ENCODE measurements at places on chromosomes 11 and 22. TPM values are rescaled to one million over a fixed set of nuclear protein-coding genes. Genes with fewer than 3 reads are reported as not detected.

Gene OR10W1
- total RNA-seq = not detected

Gene SCN2B
- not detected for total RNA-seq

Gene OR8D1
- total RNA-seq = not detected

Gene NRGN
- total RNA-seq = 11.0 TPM

Gene LARGE2
- 3.1 TPM for total RNA-seq

Gene TOMT
- not detected for total RNA-seq

Gene MIOX
- not detected for total RNA-seq

Gene GPR83
- 0.09 TPM for total RNA-seq

Gene AMPD3
- total RNA-seq = 6.9 TPM

Gene LRRC4C
- total RNA-seq = not detected

Gene SYT13
- total RNA-seq = 5.4 TPM

Gene CRYBB3
- total RNA-seq = 0.09 TPM

Gene GRIK4
- not detected for total RNA-seq

Gene RTN4R
- total RNA-seq = 15.5 TPM

Gene MTFP1
- 66.3 TPM for total RNA-seq

Gene ANO1
- 2.6 TPM for total RNA-seq

Gene FIBIN
- total RNA-seq = 0.02 TPM

Gene CFAP300
- 5.2 TPM for total RNA-seq

Gene TUB
- 6.7 TPM for total RNA-seq

Gene KCNA4
- not detected for total RNA-seq

Gene RAG1
- 0.10 TPM for total RNA-seq

Gene RFPL2
- 0.11 TPM for total RNA-seq

Gene CD6
- total RNA-seq = 0.10 TPM

Gene RTN4RL2
- total RNA-seq = 90.3 TPM

Gene CHORDC1
- total RNA-seq = 67.2 TPM

Gene MS4A15
- total RNA-seq = not detected

Gene FZD4
- total RNA-seq = 1.3 TPM

Gene SLC22A25
- not detected for total RNA-seq

Gene TECTA
- total RNA-seq = 0.08 TPM

Gene SLC29A2
- 9.5 TPM for total RNA-seq

Gene ZFTA
- total RNA-seq = 5.8 TPM

Gene SEC14L6
- not detected for total RNA-seq

Gene GSTT2
- 0.27 TPM for total RNA-seq

Gene CLCF1
- 34.8 TPM for total RNA-seq

Gene VPS26B
- total RNA-seq = 19.0 TPM

Gene CCDC15
- 0.53 TPM for total RNA-seq

Gene EXPH5
- total RNA-seq = 0.05 TPM

Gene PRAME
- 107 TPM for total RNA-seq

Gene SCO2
- total RNA-seq = 3.9 TPM

Gene OR52A1
- not detected for total RNA-seq

Gene CRYBB2
- total RNA-seq = not detected

Gene FDXACB1
- 1.4 TPM for total RNA-seq

Gene CABP7
- total RNA-seq = 0.17 TPM

Gene CALCB
- total RNA-seq = 0.15 TPM

Gene TMEM223
- 19.7 TPM for total RNA-seq

Gene CASTOR1
- total RNA-seq = 6.6 TPM

Gene LGR4
- 36.4 TPM for total RNA-seq

Gene SCGB1D2
- not detected for total RNA-seq

Gene SPDYC
- total RNA-seq = not detected

Gene OR52I2
- not detected for total RNA-seq

Gene SCARF2
- total RNA-seq = 1.1 TPM

Gene KBTBD3
- 0.77 TPM for total RNA-seq

Gene SHANK3
- 4.4 TPM for total RNA-seq

Gene SMTN
- 23.5 TPM for total RNA-seq
